ENCODE measurements at places on chromosomes 7 and 10. TPM values are rescaled to one million over a fixed set of nuclear protein-coding genes. Genes with fewer than 3 reads are reported as not detected.

Gene PRRT4
- polyA plus RNA-seq: not detected

Gene MYOF
- 18.5 TPM for polyA plus RNA-seq

Gene NRCAM
- 2.3 TPM for polyA plus RNA-seq

Gene GIMAP6
- polyA plus RNA-seq: 5.8 TPM

Gene PLXDC2
- polyA plus RNA-seq: 5.1 TPM

Gene PPP1R3C
- 3.2 TPM for polyA plus RNA-seq

Gene ZSCAN21
- 4.2 TPM for polyA plus RNA-seq

Gene ZNF804B
- polyA plus RNA-seq: 0.01 TPM

Gene ASB10
- not detected for polyA plus RNA-seq

Gene SFTPA1
- polyA plus RNA-seq: not detected

Gene PFKFB3
- 33.2 TPM for polyA plus RNA-seq

Gene ANKRD16
- polyA plus RNA-seq: 5.4 TPM

Gene PTN
- polyA plus RNA-seq: 4.4 TPM

Gene LDB1
- 10.4 TPM for polyA plus RNA-seq

Gene GRID2IP
- 0.39 TPM for polyA plus RNA-seq

Gene SPDYE2
- 0.12 TPM for polyA plus RNA-seq

Gene SLC18A2
- polyA plus RNA-seq: 0.23 TPM
